ENCODE measurements at places on chromosomes 12 and 14.
A peak's percentile ranks its signal among the peaks of the same experiment; 100 is the strongest.

GRCh38 chr12:69284131-69284530, 44.8 kb downstream of the CPSF6 start:
- DNase-seq: peak; percentile 84

GRCh38 chr14:60893911-60894310, 87.0 kb downstream of the TRMT5 start:
- no peak for DNase-seq

GRCh38 chr12:88238406-88238805, 96.3 kb downstream of the TMTC3 start:
- DNase-seq: no peak

DNA sequence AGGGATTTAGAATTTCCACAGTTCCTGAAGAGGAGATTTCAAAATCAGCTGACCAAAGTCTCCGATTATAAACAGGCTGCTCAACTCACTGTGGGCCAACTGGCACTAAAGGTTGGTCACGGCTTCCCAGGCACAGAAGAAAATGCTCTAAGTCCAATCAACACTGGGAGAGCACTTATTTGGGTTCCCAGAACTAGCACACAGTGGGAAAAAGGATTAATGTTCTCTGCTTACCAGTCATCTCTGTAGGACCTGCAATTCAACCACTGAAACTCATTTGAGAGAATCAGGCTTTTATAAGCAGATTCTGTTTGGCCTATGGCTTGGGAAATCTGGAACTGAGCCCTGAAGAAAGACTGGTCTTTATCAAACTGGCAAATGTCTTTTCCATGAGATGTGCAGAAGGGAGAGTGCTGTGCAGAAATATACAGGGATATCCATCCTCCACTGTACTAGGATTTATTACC, 49.4 kb downstream of the ABCC9 start:
- DNase-seq: peak; percentile 59

GRCh38 chr14:36426113-36426512, 93.9 kb downstream of the NKX2-1 start:
- DNase-seq: no peak

DNA sequence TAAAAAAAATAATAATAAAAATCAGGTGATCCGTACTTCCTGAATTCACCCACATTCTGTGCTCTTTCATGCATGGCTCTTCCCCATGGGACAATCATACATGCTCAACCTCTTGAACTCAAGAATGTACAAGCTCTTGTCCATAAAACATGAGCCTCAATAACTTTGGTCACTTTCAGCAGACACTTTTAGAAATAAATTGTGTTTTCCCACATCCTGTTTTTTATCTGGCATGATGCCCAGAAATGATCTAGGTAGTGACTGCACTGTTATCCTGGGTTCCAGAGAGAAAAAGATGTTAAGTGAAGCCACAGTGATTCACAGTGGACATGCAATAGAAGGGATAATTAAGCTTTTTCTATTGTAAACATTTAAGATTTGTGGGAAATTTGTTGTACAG, 537.6 kb upstream of the TMEM132C start:
- no peak for DNase-seq

DNA sequence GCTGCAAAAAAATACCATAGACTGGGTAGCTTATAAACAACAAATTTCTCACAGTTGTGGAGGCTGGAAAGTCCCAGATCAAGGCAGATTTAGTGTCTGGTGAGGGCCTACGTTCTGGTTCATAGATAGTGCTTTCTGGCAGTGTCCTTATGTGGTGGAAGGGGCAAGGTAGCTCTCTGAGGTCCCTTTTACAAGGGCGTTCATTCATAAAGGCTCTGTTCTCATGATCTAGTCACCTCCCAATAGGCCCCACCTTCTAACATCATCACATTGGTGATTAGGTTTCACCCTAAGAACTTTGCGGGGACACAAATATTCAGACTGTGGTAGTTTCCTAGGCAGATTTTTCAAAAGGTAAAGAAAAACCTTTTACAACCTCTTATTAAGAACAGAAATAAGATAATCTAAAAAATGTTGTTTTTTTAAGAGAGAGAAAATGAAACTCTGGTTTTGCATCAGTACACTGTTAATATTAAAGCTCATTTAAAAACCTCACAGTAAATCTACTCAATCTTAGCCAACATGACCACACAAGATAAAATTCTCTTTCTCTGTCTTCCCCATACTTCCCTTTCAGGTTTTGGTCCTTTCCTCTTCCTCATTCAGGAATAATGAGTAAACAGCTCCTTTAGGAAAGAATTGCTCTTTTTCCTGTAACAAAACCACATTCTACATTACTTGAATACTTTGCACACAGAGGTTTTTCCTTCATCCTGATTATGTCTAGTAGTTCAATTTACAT, 117.5 kb downstream of the UNC79 start:
- no peak for DNase-seq

DNA sequence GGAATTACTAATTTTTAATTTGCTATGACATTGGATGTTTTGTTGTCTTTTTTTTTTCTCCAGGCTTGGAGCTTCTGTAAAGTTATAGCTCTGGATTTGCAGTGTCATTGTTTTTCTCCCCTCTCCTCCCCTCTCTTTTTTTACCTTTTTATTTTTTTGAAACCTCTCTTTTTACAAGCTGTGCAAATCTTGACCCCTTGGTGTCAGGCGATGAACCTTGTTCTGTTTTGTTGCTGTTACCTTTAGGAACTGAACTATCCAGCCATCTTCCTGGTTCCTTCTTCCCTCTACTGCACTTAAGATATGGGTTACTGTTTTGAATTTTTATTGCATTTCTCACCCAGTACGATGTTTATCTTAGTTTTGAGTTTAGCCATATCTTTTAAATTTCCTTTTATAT, 13.7 kb downstream of the KTN1 start:
- no peak for DNase-seq

DNA sequence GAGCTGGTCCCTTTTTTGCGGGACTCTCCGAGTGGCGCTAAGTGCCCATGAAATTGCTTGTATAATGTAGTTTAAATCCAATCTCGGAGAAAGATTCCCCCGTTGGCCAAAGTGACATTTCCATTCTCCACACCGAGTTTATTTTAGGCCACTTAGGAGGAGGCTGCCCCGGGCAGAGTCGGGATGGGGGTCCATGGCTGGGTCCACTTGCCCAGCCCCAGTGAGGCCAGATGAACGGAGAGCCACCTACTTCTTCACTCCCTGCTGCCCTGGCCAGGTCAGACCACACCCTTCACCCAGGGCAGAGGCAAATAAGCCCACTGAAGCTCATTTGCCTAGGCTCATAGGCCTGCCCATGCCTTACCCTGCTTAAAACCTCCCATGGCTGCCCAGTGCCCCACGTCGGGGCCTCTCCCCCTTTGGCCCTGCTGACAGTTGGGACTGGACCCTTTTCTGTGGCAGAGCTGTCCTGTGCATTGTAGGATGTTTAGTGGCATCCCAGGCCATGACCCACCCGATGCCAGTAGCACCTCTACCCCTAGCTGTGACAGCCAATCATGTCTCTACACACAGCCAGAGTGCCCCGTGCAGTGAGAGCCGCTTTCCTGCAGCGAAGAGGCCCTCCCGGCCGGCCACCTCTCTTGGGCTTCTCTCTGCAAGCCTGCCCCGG, 51.3 kb downstream of the FAM222A start:
- DNase-seq: no peak

DNA sequence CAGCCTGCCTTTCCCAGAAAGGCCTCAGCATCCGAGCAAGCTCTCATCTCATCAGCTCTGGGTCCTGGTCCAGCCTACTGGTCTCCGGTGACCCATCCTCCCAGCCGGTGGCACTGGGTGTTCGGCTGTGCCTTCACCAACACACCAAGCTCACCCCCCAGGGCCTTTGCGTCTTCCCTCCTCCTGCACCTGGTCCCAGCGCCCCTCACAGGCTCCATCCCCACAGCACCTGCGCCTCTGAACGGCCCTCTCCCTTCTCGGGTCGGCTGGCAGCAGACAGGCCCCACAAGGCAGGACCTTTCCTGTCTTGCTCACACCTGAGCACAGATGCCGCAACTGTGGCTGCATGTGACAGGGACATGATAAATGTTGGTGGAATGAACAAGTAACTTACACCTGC, 13.1 kb downstream of the P2RX2 start:
- DNase-seq: no peak

DNA sequence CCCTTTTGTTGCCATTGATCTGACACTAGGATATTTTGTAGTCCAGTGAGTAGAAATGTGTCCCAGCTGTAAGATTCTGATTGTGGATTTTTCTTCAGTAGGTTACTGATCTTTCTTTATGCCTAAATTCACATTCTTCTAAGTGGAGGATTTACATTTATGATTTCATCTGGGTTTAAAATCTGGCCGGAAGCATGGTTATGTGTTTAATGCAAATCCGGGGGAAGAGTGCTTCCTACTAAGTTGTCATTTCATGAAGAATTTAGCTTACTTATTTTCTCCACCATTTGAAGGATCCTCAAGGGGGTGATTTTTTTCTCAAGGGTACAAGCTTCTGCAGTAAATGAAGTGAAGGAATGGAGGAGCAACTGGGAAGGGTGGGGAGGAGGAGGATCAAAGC, 96.7 kb downstream of the TMTC2 start:
- DNase-seq: peak; percentile 52

DNA sequence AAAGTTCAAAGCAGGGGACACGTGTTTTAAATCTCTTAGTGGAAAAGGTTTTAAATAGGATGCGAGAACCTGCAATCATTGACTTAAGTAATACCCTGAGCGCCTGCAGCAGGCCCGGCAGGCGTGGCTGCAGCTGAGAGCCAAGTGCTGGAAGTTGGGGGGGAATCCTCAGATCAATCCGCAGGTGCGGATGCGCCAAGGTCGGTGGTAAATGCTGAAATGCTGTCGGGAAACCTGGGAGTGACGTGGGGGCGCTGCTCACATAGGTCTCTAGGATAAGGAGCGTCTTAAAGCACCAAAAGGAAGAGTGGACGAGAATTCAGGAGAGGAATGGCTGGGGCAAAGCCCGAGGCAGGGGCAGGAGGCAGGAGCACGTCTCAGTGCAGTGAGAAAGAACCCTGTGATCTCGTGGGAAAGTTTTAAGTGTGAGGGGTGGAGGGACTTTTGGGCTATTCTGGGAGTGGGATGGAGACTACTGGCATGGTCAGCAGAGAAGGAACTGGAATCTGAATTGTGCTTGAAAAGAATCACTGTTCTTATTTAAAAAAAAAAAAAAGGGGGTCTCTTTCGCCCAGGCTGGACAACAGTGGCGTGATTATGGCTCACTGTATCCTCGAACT, 883 bp upstream of the CDCA4 start:
- no peak for DNase-seq

DNA sequence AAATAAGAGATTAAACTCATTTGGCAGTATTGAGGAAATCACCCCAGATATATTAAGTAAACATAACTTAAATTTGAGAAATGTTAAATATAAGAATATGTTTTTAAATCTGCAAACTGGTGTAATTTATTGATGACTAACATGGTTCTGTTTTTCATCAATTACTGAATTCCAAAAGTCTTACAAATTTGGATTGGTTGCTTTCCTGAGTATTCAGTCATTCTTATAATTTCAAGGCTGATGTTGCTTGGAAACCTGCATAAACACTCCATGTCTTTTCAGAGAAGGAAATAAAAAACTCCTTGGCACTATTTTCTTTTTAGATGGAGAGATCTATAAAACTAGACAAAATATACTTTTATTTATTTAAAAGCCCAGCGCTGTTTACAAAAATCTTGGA, 71.7 kb downstream of the NOVA1 start:
- DNase-seq: no peak

DNA sequence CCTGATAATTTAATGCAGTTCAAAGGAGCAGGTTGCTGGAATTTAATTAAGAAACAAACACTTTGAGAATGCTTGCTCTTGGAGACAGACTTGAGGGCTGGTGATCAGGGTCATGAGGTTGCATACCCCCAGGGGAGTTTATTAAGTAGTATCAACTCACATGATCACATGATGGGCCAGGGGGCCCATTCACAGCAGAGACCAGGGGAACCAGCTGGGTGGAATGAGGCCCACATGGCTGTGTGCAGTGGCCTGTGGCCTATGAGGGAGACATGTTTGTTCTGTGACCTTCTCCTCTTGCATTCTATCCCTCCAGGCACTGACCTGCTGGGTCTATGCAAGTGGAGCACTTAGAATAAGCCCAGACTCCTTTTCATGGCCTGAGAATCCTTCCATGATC, 266.6 kb upstream of the PWP1 start:
- DNase-seq: no peak

GRCh38 chr12:45655743-45656142, 73.8 kb upstream of the ARID2 start:
- no peak for DNase-seq

- DNase-seq: peak; percentile 73
Observed at GRCh38 chr12:131007031-131007739, 53.5 kb downstream of the ADGRD1 start.

DNA sequence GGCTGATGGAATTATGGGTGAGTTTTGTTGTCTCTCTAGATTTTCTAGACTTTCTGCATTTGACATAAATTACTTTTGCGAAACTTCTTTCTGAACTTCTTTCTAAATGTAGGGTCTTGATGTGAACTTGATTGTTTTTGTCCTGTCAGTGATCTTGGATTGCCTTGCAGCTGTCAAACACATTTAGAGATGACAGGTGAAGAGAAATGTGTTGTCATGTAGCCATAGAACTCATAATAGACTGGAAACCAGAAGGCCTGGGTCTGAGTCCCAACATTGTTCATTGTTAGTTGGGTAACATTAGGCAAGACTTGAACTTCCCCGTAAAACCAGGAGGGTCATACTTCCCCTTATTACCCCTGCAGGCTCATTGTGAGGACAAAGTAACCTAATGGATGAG, 109.0 kb downstream of the LRIG3 start:
- DNase-seq: no peak

DNA sequence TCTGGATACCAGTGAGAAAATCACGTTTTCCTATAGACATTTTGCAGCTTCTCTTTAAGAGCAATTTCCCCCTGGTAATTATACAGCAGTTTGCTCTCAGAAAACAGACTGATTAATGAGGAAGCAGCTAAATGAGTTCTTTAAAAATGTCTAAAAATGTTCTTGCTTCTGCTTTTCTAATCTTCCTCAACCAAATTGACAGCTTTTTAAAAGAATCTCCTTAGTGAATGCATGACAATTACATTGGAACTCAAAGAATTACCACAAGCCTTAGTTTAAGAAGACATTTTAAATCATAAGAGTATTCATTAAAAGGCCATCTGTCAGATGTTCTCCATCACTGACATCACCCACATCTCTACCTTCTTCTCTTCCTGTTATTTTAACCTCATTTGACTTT, 135.8 kb upstream of the PLXNC1 start:
- no peak for DNase-seq

DNA sequence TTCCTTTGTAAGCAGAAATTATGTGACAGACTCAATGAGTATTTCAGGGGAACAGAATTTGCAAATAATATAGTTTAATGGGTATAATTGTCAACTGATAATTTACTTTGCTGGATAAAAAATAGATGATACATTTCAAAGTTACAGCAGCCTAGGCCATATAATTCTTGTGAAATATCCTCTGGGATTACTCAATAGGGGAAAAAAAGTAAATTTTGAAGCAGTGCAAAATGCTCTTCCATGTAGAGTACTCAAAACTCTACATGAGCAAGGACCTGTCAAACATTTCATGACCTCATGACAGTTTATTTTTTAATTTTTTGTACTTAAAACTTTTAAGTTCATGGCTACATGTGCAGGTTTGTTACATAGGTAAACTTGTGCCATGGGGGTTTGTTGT, 163.3 kb downstream of the DACT1 start:
- no peak for DNase-seq

Measured in lung (tissue), 17 donors.